ENCODE measurements at places on chromosomes 4 and X.
A peak's percentile ranks its signal among the peaks of the same experiment; 100 is the strongest.

GRCh38 chrX:2462074-2462473 lies 38.7 kb downstream of the DHRSX start:
- no peak for DNase-seq

- no peak for DNase-seq
Measured at GRCh38 chr4:140247237-140247636, 93.3 kb upstream of the MAML3 start.

DNA sequence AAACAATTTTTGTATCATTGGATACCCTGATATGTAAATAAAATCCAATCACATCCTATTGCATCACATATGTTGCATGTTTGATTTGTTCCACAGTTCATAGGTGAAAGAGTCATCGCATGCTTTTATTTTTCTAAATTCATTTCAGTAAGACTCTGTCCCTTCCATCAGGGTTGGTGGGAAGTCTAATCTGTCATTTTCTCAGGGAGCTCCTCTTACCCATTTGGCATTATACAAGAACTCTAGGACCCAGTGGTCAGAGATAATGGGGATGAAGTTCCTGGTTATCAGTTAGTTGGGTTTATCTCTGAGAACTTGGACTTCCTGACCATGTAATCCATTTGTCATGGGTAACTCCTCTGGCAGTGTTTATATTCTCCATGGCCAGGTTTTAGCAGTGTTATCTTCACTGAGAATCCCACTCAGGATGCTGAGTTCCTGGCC lies 227.1 kb upstream of the JADE1 start:
- no peak for DNase-seq

DNA sequence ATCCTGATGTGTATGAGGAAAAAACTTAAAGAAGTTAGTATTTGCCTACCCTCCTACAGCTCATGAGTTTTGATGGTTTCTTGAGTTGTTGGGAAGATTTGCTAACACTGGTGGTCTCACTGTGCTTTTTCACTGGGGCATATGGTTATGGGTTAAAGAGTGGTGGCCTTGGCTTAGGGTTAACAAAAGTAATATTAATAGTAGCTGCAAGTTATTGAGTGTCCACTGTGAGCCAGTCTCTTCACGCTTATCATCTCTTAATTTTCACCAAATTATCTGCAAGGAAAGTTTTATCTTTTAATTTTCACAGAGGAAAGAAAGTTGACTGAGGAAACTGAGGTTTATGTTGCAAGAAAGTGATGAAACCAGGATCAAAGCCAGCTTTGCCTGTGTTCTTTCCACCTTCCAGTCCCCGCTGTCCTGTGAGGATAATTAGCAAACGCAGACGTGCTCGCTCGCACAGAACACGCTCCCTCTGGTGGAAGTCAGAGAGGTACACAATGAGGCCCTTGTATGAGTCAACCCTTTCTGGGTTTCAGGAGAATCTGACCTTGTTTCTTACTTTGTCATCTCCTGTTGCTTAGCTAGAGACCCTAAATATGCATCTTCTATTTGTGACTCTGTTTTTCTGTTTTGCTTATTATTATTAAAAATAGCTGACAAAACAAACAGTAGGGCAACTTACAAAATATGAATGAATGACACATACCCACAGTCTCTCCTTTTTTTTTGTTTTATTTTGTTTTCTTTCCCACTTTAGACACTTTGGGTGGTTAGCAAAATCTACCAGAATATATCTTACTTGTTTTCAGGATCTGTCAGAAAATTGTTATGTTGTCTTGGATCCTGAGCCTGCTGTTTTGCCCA lies 94.3 kb downstream of the DDIT4L start:
- DNase-seq = peak; percentile 7

- no peak for DNase-seq
Measured at GRCh38 chr4:4914965-4915845, 55.7 kb downstream of the MSX1 start.
